ENCODE measurements at places on chromosomes 2 and 18. TPM values are rescaled to one million over a fixed set of nuclear protein-coding genes. Genes with fewer than 3 reads are reported as not detected.

- no peak for DNase-seq
Observed at GRCh38 chr2:26631401-26632170, 9.6 kb downstream of the CIB4 start.

DNA sequence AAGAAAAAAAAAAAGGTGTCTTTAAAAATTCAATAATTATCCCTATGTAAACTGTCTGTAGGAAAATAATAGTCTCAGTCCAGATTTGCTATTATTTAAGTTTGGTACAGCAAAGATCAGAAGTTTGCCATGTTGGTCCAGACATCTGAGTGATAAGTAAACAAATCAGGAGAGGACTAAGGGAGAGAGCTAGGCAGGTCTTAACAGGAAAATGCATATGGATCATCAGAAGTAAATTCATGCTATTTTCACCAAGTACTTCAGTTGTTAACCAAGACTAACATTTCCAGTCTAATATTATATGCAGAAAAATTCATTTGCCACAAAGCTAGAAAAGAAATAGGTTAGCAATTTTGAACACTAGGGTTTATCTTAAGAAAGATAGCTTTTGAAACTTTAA, 95.0 kb upstream of the STK17B start:
- DNase-seq = no peak

GRCh38 chr18:28128659-28128980, 48.3 kb downstream of the CDH2 start:
- DNase-seq = no peak

- peak; percentile 18 for DNase-seq
Observed at GRCh38 chr2:171018522-171018921, 89.5 kb downstream of the GORASP2 start.

UGT1A4 gene
- not detected for total RNA-seq

Measured in activated naive CD4-positive, alpha-beta T cell treated with anti-CD3 and anti-CD28 coated beads, Interleukin-2, amount 50 U/mL, for 72 hours (primary cell).